ENCODE measurements at places on chromosomes 7 and 10. TPM values are rescaled to one million over a fixed set of nuclear protein-coding genes. Genes with fewer than 3 reads are reported as not detected.

DNA sequence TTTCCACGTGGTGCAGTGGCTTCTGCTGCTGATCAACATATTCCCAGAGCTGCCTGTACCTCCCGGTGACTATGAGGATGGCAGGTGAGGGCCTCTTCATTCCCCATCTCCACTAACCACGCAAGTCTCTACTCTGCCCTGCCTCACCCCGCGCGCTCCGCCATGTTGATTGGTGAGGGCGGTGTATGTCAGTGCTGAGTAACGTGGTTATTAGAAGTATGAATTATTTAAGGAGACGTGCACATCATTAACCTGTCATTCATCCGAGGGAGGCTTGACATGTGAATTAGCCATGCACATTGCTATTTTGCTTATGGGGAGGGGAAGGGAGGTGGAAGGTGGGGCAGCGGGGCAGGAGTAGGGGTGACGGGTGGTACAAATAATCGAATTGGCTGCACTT, 138.6 kb downstream of the SORCS3 start:
- DNase-seq = no peak

GRCh38 chr7:45240273-45240771, 82.7 kb downstream of the RAMP3 start:
- no peak for DNase-seq

- DNase-seq = no peak
Measured at GRCh38 chr7:11524476-11525397, 307.3 kb downstream of the THSD7A start.

DNA sequence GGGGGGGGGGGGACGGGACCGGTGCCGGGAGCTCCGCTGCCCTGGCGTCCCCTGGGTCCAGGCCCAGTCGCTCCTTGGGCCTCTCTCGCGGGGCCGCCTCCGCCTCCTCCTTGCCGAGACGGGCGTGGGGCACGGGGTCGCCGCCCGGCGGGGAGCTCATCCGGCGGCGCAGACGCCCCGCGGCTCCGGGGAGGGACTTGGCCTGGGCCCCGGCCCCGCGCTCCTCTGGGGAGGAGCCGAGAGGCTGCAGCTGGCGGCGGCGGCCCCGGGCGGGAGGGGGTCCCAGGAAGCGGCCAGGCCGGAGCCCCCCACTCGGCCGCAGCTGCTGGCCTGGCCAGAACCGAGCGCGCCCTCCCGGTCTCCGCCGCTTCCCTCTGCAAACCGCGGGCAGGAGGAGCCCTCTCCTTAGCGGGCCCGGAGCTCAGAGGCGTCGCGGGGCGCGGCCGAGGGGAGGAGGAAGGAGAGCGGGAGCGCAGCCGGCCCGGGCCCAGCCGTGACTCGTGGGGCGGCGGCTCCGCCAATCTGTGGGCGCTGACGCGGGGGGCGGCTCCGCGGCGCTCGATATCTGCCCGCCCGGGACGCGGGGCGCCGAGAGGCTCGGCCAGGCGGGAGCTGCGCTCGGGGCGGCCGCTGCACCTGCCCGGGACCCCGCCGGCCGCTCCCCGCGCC, at the start of gene FAM20C:
FAM20C (plus strand) TSS at position 591 of the 669 bp plus-strand sequence. CDS start 629 bp downstream, outside the sequence.
- DNase-seq = peak; percentile 94

Gene CUBN
- 0.25 TPM for total RNA-seq
